Glutamatergic neuron (in vitro differentiated cells): ENCODE measurements at places on chromosomes 5 and 9.
A peak's percentile ranks its signal among the peaks of the same experiment; 100 is the strongest.

- H3K27me3 ChIP-seq: no peaks in the 10 kb centered on the region
- no peaks in the 10 kb centered on the region for H3K4me1 ChIP-seq
- no peak overlapping the region for H3K27ac ChIP-seq
- no peaks in the 10 kb centered on the region for H3K36me3 ChIP-seq
- DNase-seq: no peak
- H3K4me3 ChIP-seq: no peak overlapping the region
Observed at GRCh38 chr5:101534491-101535110, 631.5 kb upstream of the ST8SIA4 start.

- peaks cover 6% of the 10 kb centered on the region for H3K27me3 ChIP-seq
- H3K36me3 ChIP-seq: peaks cover 6% of the 10 kb centered on the region
- no peak for DNase-seq
- peaks cover 35% of the 10 kb centered on the region for H3K4me1 ChIP-seq
- no peak overlapping the region for H3K27ac ChIP-seq
- no peak overlapping the region for H3K4me3 ChIP-seq
Observed at GRCh38 chr5:31680528-31680927, 41.6 kb downstream of the PDZD2 start.

DNA sequence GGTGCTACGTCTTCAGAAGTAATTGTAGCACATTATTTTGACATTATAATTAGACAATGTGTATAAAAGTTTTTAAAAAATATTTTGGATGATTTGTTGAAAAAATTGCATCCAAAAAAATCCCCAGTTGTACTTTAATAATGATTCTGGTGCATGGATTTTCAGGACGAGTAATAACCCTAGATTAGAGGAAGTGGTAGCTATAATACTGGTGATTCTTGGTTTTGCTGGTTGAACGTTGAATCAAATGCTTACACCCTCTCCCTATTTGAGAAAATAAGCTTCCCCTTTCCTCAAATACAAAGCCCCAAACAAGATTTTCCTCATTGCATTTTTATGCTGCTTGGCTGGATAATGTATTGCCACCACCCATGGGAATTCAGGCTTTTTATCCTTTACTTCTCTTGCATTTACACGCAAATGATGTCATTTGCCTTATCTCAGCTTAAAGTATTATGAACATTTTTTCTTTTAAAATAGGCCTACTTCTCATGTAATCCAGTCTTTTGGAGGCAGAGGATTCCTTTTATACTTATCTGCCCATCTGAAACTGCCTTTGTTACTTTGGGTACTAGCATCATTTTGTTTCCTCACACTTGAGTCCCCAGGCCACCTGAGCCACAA is 86.3 kb downstream of the UBE2R2 start:
- no peak overlapping the region for H3K4me3 ChIP-seq
- H3K27me3 ChIP-seq: peaks cover 2% of the 10 kb centered on the region
- no peaks in the 10 kb centered on the region for H3K36me3 ChIP-seq
- no peak for DNase-seq
- peaks cover 9% of the 10 kb centered on the region for H3K4me1 ChIP-seq
- H3K27ac ChIP-seq: no peak overlapping the region

DNA sequence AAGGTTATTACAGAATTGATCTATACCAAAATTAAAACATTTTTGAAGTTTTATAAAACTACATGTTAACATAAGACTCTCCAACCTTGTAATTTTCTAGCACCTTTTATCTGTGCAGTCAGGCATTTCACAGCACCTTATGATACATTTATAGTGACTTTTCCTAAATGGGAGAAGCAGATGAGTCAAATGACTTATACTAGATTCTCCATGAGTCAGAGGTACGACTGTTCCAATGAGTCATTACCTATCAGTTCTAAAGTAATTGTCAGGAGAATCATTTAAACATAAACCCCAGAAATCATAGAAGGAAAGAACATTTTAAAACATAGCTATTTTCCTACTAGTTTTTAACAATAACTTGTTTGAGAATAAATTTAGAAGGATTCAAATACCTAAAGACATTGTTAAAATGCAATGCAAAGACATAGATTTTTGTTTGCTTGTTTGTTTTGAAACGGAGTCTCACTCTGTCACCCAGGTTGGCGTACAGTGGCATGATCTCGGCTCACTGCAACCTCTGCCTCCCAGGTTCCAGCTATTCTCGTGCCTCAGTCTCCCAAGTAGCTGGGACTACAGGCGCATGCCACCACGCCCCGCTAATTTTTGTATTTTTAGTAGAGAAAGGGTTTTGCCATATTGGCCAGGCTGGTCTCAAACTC is 34.7 kb upstream of the DMXL1 start:
- no peaks in the 10 kb centered on the region for H3K4me1 ChIP-seq
- H3K27ac ChIP-seq: no peak overlapping the region
- H3K27me3 ChIP-seq: peaks cover 2% of the 10 kb centered on the region
- DNase-seq: no peak

GRCh38 chr9:36640771-36641381 is 68.2 kb downstream of the MELK start:
- no peaks in the 10 kb centered on the region for H3K27me3 ChIP-seq
- no peak for DNase-seq
- no peak overlapping the region for H3K4me3 ChIP-seq
- no peaks in the 10 kb centered on the region for H3K36me3 ChIP-seq
- H3K27ac ChIP-seq: no peak overlapping the region

GRCh38 chr5:38113456-38113855 is 144.9 kb upstream of the EGFLAM start:
- no peak overlapping the region for H3K4me3 ChIP-seq
- no peak for DNase-seq
- H3K4me1 ChIP-seq: no peaks in the 10 kb centered on the region
- H3K36me3 ChIP-seq: no peaks in the 10 kb centered on the region
- H3K27ac ChIP-seq: no peak overlapping the region

DNA sequence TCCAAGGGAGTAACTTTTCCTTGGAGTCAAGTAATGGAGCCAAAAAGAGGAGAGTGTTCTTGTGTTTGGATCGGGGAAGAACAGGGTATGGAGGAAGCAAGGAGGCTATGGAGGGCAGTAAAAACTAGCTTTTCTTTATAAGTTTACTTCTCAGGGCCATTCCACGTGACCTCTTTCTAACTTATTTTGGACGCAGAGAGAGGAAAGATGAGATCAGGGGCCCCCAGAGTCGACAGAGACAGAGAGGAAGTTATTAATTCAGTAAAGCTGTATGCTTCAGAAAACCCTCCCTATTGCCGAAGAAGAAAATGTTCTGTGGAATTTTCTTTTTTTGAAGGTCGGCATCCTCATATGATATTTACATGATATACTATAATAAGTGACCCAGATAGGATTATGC is 233.8 kb upstream of the MPDZ start:
- H3K27ac ChIP-seq: no peak overlapping the region
- no peak overlapping the region for H3K4me3 ChIP-seq
- no peak for DNase-seq
- no peaks in the 10 kb centered on the region for H3K27me3 ChIP-seq
- peaks cover 14% of the 10 kb centered on the region for H3K4me1 ChIP-seq

GRCh38 chr5:124841829-124842712 is 95.6 kb upstream of the ZNF608 start:
- H3K27me3 ChIP-seq: peaks cover 1% of the 10 kb centered on the region
- peak overlapping the region; percentile 86 for H3K27ac ChIP-seq
- H3K4me1 ChIP-seq: peaks cover 14% of the 10 kb centered on the region
- no peak for DNase-seq
- H3K4me3 ChIP-seq: no peak overlapping the region

DNA sequence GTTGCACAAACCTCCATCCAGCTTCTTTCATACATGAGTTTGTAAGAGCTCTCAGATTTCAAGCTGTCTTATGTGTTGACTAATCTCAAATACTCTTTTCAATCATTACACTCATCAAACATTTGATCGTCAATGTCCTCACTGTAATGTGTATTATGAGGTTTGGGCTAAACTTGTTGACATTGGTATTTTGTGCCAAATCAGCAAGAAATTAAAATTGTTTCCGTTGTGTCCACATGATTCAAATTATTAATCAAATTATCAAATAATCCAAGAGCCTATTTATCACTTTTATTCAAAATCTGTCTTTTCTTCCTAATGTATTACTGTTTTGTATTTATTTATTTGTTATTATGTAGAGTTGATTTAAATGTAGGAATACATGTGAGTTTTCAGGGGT is 283.4 kb downstream of the GAS1 start:
- no peak for DNase-seq
- no peak overlapping the region for H3K4me3 ChIP-seq
- H3K4me1 ChIP-seq: no peaks in the 10 kb centered on the region
- no peaks in the 10 kb centered on the region for H3K27me3 ChIP-seq
- H3K36me3 ChIP-seq: no peaks in the 10 kb centered on the region

DNA sequence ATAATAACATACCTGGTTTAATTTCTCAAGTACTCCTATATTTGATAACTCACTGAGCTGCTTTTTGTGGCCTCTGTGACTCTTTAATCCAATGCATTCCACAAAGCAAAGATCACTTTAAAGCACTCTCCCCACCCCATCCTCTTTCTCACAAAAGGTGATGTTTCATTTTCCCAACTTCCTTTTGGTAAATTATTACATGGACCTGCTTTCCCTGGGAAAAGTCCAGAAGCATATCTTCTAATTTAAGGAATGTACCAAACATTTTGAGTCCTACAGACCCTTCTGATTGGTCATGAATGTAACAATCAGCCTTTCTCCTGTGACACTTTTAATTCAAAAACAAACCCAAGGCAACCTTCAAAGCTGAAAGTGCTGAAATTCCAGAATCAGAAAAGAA is 71.1 kb downstream of the MLLT3 start:
- no peak overlapping the region for H3K4me3 ChIP-seq
- peaks cover 5% of the 10 kb centered on the region for H3K4me1 ChIP-seq
- no peaks in the 10 kb centered on the region for H3K27me3 ChIP-seq
- no peaks in the 10 kb centered on the region for H3K36me3 ChIP-seq

DNA sequence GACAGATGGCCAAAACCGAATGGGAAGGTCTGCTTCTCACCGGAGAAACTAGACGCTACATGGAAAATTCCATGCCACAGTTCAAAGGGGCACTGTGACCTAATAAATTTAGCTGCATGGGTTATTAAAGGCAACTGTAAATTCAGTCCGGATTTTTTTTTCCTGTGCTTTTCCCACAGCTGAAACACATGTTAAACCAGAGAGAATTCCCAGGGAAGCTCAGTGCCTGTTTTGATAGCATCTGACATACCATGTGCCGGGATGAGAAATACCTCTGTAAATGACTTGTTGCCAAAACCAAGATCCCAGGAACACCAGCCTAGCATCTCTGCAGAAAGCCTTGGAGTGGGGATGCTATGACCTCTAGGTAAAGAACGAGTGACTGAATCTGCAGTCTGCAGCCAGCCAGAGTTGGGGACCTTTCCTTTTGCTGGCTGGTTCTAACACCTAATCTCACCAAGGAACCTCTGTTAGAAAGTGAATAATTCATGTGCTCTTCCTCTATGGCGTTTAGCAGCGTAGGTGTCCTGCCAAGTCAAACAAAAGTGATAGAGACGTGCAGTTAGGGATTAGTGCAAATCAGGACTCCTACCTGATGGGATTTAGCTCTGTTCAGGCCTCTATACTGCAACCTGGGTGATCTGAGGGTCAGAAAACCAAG is 77.9 kb downstream of the SLIT3 start:
- H3K4me3 ChIP-seq: no peak overlapping the region
- DNase-seq: no peak
- no peaks in the 10 kb centered on the region for H3K36me3 ChIP-seq
- H3K4me1 ChIP-seq: peaks cover 1% of the 10 kb centered on the region

- DNase-seq: no peak
- no peaks in the 10 kb centered on the region for H3K27me3 ChIP-seq
- no peak overlapping the region for H3K4me3 ChIP-seq
- H3K36me3 ChIP-seq: no peaks in the 10 kb centered on the region
- no peaks in the 10 kb centered on the region for H3K4me1 ChIP-seq
- H3K27ac ChIP-seq: no peak overlapping the region
Observed at GRCh38 chr5:9380109-9380508, 165.8 kb downstream of the SEMA5A start.

DNA sequence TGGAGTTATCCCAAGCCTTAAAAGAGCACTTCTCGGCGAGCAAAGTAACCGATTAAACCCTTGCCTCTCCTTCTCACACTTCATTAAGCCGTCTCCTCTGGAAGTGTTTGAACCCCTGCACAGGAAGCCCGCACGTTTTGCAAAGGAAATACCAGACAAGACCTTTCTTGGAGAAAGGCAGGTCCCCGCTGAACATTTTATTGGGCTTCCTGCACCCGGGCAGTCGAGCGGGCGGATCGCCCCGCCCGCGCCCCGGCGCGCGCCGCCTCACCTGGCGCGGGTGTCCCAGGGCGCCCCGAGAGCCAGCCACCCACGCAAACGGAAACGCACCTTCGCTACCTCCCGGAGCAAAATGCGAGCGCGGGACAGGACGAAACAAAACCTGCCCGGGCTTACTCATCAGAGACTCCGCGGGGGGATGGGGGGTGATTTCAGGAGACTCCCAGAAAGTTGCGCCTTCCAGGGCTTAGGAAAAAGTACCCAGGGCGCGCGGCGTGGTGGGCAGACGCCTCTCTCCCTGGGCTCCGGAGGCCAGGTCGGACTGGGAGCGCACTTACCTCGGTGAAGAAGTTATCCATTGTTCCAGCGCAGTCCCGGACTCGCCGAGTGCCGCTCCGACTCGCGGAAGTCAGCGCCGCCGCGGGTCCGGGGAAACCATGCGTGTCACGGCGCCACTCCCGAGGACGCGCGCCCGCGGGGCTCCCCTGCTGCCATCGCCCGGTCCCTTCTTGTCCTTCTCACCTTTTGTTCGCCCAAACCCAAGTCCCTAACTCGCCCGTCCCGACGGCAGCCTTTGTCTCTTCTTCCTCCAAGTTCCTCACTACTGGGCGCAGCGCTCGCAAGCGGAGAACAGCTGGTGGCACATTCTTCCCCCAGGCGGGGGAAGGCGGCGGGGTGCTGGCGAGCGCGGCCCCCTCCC is 598 bp downstream of the MYO10 start:
- DNase-seq: peak; percentile 56
- H3K4me3 ChIP-seq: peak overlapping the region; percentile 93
- peaks cover 3% of the 10 kb centered on the region for H3K27me3 ChIP-seq
- H3K36me3 ChIP-seq: no peaks in the 10 kb centered on the region
- peaks cover 19% of the 10 kb centered on the region for H3K4me1 ChIP-seq

- no peak overlapping the region for H3K27ac ChIP-seq
- H3K4me1 ChIP-seq: peaks cover 6% of the 10 kb centered on the region
- DNase-seq: no peak
Observed at GRCh38 chr5:72518001-72518683, 10.9 kb upstream of the ZNF366 start.

DNA sequence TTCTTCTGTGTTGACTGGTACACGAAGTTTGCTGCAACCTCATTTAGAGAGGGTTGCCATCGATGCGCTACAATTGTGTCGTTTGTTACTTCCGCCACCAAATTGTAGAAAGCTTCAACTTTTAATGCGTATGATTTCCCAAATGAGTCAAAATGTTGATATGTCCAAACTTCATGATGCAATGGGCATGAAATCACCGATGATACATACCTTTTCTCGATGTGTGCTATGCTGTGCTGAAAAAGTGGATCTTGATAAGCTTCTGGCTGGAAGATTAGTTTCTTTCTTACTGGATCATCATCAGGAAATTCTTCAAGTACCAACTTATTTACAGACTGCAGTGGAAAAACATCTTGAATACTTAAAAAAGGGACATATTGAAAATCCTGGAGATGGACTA is 65.7 kb downstream of the TMEM38B start:
- H3K4me3 ChIP-seq: no peak overlapping the region
- no peak overlapping the region for H3K27ac ChIP-seq
- H3K36me3 ChIP-seq: no peaks in the 10 kb centered on the region
- H3K27me3 ChIP-seq: no peaks in the 10 kb centered on the region

GRCh38 chr9:91334053-91334452 is 27.7 kb downstream of the AUH start:
- peaks cover 4% of the 10 kb centered on the region for H3K27me3 ChIP-seq
- no peaks in the 10 kb centered on the region for H3K36me3 ChIP-seq
- DNase-seq: no peak
